ENCODE measurements at places on chromosomes 11 and 22.

- DNase-seq = no peak
Observed at GRCh38 chr11:23554002-23554401, 693.7 kb upstream of the CCDC179 start.

DNA sequence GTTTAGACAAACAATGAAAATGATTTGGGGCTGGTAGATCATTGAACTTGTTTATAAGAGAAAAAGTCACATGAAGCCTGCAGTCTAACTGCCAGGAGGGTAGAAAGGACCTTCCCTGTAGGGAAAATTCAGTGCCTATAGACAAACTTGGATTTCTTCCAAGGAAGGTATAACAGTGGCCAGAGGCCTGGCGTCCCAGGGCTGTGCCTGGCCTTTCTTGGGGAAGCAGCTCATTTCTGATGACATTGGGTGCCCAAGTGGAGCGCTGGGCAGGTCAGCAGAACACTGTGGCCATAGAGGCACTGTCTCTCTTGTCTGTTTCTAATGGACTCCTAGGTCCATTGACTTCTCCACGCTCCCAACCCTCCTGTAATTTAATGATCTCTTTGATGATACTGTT, 6.6 kb upstream of the FXYD6 start:
- no peak for DNase-seq

- no peak for DNase-seq
Observed at GRCh38 chr11:46667043-46667481, 33.4 kb downstream of the ARHGAP1 start.

- no peak for DNase-seq
Observed at GRCh38 chr22:32100711-32101110, 57.6 kb downstream of the SLC5A1 start.

DNA sequence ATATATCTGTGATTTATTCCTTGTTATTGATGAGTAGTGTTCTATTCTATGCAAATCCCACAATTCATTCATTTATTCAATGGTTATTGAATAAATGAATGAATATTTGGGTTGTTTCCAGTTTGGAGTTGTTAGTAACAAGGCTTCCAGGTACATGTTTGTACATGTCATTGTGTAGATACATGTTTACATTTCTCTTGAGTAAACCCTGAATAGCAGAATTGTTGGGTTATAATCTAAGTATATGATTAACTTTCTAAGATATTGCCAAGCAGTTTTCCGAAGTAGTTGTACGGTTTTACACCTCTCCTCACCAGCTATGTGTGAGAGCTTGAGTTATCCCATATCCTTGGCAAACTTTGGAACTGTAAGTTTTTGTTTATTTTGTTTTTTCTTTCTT, 18.5 kb upstream of the OR8G1 start:
- DNase-seq = no peak

DNA sequence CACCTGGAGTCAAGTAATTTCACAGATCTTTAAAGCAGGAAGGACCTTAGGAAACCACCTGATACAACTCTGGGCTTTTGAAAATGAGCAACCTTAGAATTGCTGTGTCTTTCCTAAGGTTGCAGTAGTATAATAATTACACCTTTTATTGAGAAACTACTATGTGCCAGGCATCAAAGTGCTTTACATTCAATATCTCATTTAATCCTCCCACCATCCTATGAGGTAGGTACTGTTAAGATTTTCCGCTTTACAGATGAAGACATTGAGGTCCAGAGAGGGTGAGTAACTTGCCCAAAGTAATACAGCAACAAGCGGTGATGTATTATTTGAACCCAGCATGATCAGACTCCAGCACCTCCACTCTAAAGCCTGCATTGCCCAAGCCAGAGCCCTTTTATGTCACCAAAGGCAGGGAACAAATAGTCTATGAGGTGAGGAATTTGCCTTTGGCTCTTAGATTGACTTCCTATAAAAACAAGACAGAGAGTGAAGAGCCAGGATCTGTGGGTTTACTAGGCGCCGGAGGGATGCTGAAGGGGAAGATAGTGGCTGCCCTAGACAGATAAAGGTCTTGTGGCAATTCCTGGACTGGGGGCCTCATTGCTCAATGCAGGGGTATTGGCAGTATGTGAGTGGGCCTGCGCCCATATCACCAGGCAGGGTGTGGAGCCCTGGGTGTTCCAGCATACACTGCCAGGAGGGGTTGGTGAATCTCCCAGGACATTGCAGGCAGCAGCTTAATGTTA, 157.1 kb downstream of the FBXO7 start:
- DNase-seq = peak; percentile 45

All from erythroblast (primary cell).